Stimulated activated CD4-positive, alpha-beta T cell treated with anti-CD3 and anti-CD28 coated beads, Interleukin-1b, Interleukin-23, amount 100 ng/mL, for 24 hours (primary cell): ENCODE measurements at places on chromosomes 3 and 15.

- no peak for DNase-seq
These were observed 14.7 kb downstream of the BSN start for GRCh38 chr3:49568965-49569364.

DNA sequence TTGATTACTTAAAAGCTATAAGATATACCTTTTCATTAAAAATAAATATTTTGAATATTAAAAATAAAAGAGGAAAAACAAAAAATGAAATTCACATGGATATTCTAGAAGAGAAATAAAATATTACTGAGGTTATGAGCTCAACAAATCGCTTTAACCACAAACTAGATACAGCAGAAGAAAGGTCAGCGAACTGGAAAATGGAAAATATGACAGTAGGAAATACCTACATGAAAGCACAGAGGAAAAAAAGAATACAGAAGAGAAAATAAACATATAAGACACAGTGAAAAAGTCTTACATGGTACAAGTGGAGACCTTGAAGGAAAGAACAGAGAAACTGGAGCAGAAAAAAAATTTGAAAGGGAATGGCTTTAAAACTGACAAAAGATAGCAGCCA, 33.2 kb downstream of the SCAPER start:
- no peak for DNase-seq

DNA sequence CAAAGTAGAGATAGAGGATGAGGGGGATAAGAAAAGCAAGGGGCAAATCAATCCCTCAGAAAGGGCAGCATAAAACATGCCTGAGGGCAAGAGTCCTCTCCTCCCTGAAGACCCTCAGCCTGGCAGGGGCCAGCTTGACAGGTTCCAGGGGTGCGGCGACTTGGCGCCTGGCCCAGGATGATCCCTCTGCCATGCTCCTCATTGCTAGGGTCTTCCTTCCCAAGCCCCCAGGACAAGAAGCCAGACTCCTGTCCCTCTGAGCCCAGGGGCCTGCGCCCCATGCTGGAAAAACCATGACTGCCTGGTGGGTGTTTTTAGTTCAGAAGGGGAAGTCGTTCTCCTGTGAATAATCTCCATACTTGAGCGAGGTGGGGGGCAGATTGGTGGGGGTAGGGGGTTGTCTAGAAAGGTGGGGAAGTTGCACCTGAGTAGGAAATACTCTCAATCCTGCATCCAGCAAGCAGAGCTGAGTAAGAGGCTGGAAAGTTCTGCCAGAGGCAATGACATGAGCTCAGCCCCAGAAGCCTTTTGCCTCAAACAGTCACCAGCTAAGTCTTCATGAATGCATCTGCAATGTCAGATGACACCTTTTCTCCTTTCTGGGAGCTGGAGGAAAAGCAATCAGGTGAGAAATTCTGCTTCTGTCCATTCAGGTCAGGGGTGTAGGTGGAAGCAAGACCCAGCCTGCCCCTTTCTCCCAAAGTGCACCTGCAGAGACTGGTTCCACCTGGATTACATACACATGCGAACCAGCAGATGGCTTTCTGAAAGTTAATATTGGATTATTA, 18.3 kb downstream of the SLC12A8 start:
- no peak for DNase-seq

- DNase-seq, result no peak
These were observed 60.9 kb downstream of the UMPS start for GRCh38 chr3:124791142-124791541.

- no peak for DNase-seq
These were observed 46.5 kb downstream of the GUCA1C start for GRCh38 chr3:108907194-108907593.

DNA sequence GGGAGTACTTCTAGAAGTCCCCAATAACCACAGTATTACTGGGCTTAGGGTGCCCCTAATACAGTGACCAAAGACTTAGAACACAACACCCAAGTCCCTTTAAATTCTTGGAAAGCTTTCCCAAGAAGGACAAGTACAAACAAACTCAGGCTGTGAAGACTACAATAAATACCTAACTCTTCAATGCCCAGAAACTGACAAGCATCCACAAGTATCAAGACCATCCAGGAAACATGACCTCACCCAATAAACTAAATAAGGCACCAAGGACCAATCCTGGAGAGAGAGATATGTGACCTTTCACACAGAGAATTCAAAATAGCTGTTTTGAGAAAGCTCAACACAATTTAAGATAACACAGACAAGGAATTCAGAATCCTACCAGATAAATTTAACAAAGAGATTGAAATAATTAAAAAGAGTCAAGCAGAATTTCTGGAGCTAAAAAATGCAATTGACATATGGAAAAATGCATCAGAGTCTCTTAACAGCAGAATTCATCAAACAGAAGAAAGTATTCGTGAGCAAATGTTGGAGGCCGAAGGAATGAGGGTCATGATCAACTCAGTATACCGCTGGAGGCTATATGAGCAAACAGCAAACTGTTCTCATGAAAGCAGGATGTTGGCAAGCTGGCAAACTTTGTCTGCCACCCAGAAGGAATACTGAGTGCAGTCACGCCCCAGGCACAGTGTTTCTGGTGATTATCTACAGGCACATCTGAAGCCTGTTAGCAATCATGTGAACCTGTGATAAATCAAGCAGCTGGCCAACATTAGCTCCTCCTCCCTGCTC, 87.0 kb upstream of the NECTIN3 start:
- DNase-seq, result no peak

DNA sequence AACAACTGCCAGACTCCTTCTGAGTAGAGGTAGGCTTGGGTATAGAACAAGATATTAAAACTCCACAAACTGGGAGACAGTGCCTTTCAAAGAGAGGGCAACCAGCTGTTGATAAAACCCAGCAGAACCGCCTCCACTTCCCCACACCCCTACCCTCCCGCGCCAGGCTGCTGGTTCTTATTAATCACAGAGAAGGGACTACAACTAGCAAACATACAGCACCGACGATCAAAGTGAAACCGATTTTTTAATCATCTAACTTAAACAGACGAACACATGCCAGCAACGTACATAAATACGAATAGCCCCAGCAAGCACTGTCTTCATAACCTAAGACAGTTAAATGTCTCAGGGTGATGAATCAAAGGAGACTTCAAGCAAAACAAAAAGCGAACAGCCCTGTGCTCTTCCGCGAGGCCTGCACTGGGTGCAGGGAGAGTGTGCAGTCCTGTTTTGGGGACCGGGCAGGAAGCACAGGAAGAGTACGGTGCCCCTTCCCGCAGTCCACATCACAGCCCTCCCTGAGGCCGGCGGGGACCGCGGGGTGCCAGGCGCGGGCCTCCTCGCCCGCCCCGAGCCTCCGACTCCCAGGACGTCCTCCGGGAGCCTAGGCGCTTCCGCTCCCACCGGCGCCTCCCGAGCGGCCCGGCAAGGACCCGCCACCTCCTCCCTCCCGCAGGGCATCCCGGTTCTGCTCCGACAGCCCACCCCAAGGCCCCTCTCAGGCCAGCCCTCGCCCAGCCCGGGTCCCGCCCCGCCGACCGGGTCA, 75.1 kb upstream of the VGLL4 start:
- no peak for DNase-seq

GRCh38 chr15:101088271-101088670, 163.6 kb downstream of the CHSY1 start:
- no peak for DNase-seq

- DNase-seq, result no peak
These were observed 233.2 kb downstream of the CPNE4 start for GRCh38 chr3:131801566-131801965.

DNA sequence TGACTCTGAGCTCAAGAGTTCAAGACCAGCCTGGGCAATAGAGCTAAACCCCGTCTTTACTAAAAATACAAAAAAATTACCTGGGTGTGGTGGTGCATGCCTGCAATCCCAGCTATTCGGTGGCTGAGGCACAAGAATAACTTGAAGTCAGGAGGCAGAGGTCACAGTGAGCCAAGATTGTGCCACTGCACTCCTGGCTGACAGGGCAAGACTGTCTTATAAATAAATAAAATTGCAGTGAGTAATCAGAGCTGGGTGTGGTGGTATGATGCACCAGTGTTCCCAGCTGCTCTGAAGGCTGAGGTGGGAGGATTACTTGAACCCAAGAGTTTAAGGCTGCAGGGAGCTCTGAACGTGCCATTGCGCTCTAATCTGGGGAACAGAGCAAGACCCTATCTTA, 55.9 kb upstream of the GCNT3 start:
- no peak for DNase-seq

DNA sequence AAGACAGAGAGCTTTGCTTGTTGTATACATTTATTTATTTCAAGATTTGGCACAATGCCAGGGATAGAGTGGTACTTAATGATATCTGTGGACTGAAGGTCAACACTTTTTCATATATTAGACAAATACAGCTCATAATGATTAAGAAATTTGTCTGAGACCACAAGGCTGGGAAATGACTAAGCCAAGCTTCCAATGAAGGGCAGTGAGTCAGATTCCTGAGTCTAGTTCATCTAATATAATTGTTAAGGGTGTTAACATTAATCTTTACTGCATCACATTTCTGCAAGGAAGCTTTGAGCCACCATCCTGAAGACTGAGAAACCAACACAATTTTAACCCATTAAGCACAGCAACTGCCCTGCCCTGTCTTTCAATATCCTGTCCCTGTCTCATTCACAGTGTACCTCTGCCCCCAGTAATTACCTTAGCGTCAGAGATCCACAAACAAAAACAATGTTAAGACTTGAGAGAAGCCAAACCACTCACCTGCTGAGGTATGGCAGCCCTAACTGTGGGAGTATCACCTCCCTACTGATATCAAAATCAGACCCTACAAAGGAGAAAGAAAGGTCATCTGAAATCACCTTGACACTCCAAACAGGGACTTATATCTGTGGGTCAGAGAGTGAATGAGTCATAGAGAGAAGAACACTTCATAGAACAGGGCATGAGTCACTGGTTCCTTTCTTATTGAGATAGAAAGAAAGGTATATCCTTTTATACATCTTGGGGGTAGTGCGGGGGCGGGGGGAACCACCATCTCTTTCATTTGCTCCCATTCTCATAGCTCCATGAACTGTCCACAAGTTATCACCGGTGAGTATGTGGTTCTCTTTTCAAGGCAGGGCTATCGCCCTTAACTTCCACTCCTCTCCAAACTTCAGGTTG, 74.7 kb downstream of the MAGI1 start:
- peak; percentile 5 for DNase-seq

DNA sequence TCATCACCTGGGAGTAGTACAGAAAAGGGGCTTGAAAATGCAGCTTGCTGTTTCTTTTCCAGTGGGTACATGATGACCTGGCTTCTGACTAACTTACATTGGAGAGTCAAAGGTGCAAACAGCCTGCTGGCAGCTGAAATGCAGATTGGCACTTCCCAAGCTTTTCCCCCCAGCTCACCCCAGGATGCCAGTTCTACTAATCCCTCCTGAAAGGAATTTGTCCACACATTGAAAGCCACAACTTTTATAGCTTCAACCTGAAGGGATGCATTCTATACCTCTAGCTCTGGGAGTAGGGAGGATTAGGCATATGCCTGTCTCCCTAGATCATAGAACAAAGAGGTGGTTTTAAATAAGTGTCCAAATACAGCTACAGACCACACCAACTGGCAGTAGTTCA, 281.7 kb downstream of the EFHB start:
- DNase-seq, result no peak

GRCh38 chr3:16927485-16927884, 42.7 kb downstream of the PLCL2 start:
- DNase-seq, result no peak

DNA sequence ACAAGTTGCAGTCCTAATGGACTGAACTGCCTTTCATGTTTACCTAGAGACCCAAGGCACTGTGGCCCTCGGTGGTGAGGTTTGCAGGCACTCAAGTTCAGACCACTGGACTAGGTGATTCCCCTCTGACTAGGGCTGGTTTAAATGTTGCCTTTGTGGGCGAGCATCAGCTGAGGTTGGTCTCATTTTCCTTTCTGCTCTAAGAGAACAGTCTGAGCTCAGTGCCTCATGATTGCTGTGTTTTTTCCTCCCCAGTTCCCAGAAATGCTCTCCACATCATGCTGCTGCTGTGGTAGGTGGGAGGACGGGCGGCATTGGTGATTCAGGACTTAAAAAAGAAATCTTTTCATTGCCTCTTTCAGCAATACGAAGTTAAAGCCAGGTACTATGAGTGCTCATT, 237.2 kb downstream of the MBNL1 start:
- DNase-seq, result no peak

DNA sequence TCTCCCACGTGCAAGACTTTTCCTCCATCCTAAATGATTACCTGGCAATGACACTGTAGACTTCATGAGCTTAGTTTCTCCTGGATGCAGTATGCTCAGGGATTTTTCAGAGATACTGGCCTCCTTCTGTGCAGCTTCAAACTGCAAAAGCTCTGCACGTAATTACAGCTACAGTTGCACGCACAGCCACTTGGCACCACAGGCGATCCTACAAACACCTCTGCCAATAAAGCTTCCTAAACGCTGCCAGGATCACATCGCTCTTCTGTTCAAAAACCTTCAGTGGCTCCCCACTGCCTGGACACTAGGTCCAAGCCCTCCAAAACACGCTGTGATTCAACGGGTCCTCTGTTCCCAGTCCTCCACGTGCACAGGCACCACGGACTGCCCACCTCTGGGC, 49.5 kb downstream of the NUP210 start:
- no peak for DNase-seq

DNA sequence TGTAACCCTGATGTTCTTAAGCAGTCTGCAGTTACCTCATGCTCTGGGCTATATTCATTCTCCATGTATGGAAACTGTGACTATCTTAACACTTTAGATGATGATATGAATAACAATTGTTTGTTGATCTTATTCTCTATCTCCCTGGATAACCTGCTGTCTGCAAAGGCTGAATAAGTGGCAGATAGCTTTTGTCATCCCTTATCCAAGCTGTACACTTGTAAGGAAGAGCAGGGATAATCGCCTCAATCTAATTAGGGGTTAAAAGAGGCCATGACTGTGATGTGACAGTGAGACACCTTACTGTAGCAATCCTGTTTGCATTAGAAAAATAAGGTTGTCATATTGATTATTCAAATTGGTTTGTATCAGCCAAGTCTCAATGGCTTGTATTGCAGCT, 123.9 kb downstream of the RSRC1 start:
- no peak for DNase-seq

DNA sequence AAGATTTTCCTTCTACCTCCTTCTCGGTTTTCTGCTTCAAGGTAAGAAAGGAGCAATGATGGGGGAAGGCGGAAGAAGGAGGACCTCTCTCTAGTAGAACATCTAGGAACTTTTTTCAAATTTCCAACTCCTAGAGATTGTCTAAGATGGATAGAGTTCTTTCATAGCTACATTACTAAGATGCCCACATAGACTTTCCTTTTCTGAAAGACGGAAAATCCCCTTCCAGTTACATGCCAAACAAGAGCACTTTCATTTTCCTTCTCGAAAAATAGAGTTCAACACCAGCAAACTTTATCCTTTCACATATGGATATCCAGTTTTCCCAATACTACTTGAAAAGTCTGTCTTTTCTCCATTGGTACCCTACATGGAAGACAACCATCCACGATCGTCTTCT, 692 bp downstream of the HTR3E start:
- no peak for DNase-seq

GRCh38 chr15:67968564-67968963, 85.6 kb upstream of the PIAS1 start:
- no peak for DNase-seq

GRCh38 chr3:98592345-98592935, 971 bp downstream of the CPOX start:
- no peak for DNase-seq

DNA sequence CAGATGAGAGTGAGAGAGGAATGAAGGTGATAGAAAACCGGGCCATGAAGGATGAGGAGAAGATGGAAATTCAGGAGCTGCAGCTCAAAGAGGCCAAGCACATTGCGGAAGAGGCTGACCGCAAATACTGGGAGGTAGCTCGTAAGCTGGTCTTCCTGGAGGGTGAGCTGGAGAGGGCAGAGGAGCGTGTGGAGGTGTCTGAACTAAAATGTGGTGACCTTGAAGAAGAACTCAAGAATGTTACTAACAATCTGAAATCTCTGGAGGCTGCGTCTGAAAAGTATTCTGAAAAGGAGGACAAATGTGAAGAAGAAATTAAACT, 88.9 kb downstream of the EOMES start:
- DNase-seq, result no peak
